Hematopoietic multipotent progenitor cell treated with erythropoietin and hydrocortisone succinate and interleukin-3 and kit ligand, for 17 days (in vitro differentiated cells): ENCODE measurements at places on chromosomes 16 and 17.

DNA sequence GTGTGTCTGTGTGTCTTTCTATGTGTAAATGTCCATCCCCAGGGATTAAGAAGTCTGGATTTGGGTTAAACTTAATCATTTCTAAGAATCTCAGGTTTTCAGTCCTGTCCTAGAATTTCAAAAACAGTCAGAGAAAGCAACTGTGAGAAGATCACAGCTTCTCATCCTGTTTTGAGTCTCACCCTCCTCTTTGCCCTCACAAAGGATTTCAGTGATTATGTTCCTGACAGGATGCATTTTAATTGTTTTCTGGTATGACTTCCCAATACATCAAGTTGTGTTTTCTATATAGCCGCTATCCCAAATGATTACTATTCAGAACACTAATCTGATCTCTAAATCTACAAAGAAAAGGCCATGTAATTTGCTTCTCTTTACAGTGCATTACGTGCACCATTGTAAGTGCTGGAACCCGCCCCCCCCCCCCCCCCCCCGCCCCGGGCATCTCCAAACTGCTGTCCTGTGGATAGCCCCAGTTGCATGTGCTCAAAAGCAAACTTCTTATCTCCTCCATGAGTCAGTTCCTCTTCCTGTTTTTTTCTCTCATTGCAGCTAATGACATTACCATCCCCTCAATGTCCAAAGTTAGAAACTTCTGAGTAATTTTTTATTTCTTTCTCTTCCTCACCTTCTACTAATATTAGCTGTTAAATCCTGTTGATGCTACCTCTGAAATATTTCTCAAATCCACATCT is 73.9 kb downstream of the CDH13 start:
- no peak for DNase-seq

- no peak for DNase-seq
Measured at GRCh38 chr17:20173091-20173490, 163.9 kb downstream of the SPECC1 start.

GRCh38 chr17:14203388-14203787 is 33.3 kb downstream of the CDRT15 start:
- peak; percentile 21 for DNase-seq

DNA sequence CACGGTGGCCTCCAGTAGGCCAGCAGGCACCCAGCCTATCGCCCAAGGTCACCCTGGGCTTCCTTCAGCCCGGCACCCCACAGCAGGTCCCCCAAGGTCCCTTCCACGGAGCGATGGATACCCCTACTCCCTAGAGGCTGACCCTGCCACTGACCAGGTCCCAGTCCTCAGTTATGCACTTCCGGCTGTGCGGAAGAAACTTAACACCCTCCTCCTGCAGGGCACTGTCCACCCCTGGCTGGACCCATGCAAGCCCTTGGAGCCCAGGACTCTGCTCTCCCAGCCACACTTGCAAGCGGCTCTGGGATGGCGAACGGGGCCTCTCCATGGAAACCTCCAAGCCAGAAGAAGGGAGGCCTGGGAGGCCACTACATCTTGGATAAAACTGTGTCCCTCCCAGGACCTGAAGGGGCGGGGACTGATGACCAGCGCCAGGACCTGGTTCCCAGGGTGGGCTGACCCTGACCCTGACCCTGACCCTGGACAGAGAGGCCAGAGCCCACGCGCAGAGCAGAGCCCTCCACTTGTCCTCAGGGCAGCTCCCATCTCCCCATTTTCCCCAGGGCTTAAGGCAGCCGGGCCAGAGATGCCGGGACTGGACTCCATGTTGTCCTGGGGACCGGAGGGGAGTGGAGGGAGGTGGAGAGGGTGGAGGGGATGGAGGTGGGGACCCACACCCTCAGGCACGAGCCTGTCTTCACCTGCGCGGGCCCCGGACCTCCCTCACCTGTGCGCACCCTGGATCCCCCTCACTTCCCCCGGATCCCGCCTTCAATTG is 734 bp downstream of the CEP131 start:
- no peak for DNase-seq

GRCh38 chr17:45573924-45574770 is 83.6 kb upstream of the PLEKHM1 start:
- DNase-seq: peak; percentile 4

- DNase-seq: no peak
Measured at GRCh38 chr16:58301052-58301451, 6.2 kb upstream of the PRSS54 start.

DNA sequence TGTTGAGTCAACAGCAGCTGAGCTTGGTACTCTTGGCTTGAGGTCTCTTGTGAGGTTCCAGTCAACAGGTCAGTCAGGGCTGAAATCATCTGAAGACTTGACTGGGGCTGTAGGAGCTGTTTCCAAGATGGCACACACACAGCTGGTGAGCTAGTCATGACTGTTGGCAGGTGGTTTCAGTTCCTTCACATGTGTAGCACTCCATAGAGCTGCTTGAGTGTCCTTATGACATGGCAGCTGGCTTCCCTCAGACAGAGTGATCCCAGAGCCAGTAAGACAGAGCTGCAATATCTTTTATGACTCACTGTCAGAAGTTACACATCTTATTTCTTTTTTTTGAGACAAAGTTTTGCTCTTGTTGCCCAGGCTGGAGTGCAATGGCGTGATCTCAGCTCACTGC is 19.5 kb upstream of the GAS7 start:
- no peak for DNase-seq

- no peak for DNase-seq
Measured at GRCh38 chr17:49001671-49002070, 4.5 kb downstream of the IGF2BP1 start.

DNA sequence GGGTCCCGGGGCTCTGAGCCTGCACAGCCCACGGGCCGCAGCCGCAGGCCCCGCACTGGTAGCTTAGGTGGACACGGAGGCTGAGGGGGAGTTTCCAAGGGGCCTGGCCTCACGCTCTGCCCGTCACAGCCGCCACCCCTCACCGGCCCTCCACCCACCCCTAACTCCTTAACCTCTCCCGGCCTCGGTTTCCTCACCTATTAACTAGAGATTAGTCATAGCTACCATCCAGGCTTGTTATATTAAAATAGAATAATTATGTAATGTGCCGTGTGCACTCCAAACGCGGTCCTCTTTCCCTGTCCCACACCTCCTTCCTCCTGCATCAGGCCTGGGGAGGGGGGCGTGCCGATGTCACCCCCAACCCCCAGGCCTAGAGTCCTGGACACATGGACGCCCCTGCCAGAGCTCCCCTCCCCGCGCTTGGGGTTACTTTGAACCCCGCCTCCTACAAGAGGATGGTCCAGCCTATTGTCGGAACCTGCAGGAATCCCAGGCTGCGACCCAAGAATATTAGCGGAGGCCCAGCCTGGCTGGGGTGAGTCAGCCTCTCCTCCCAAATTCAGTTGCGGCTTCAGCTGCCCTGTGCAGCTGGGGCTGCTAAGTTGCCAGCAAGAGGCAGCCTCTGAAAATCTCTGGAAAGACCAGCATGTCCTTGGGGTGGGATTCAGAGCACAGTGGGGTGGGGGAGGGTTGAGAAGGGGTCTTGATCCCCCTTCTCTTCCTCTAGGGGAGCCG is 17.3 kb downstream of the SOCS3 start:
- no peak for DNase-seq

GRCh38 chr17:80763293-80763867 is 218.7 kb downstream of the RPTOR start:
- no peak for DNase-seq

GRCh38 chr17:10776381-10776780 is 27.5 kb downstream of the TMEM238L start:
- DNase-seq: no peak

DNA sequence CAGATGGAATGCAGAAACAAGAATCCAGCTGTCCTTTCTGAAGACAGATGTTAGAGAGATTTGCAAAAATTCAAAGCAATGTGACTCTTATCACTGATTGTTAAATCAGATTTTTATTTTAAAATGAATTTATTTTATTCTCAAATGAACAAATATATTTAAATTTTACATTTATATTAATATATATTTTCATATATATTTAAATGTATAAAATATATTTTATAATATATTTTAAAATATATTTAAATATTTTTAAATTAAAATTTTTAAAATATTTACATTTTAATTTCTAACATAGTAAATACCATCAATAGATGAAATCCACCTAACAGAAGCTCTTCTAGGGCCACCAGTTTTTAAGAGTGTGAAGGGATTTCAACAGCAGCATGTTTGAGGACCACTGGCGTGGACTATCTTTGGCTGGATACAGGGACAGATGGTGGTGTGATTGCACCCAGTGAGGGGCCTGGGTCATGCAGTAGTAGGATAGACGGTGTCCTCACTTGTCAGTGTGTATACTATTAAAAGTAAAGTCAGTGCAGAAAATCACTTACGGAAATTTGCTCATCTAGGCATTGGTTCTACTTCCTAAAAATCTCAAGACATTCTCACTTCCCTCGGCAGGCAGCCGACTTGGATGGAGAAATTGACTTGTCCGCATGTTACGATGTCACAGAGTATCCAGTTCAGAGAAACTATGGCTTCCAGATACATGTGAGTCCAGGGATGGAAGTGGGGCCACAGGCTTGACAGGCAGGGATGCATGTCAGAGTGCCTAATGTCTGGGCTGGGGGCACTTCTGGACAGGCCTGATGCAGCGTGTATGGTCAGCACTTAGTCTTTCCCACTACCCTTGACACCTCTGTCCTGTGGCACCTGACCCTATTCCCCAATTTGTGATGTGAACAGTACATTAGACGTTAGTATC is 56.3 kb downstream of the PLD6 start:
- DNase-seq: no peak

DNA sequence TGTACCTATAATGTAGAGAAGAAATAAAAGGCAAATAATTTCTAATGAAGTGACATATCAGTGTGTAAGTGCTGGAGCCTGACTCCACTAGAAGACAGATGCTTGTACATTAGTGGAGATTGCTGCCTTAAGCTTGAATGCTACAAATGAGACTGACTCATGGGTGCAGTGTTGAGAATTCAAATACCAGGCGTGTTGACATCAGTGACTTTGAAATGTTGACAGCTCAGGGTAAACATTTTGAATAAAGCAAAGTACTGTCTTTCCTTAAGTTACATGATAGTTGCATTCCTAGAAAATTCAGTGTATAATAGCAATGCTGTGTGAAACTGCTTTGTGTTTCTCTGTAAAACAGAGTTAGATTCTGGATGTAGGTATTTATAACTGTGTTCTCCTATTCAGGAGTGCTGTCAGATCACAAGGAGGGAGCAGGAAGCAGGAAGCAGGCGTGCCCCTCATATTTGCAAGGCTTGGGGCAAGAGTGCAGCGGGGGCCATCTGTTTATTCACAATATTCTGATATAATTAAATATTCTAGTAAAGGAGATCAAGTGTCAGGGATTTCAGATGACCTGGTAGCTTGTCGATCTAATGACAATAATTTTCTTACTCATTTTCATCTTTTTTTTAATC is 119.0 kb downstream of the SPECC1 start:
- DNase-seq: no peak

GRCh38 chr16:24973809-24974461 is 41.2 kb downstream of the ARHGAP17 start:
- no peak for DNase-seq

GRCh38 chr16:55810451-55810961 is 22.4 kb downstream of the CES1 start:
- peak; percentile 3 for DNase-seq

GRCh38 chr17:79355165-79355564 is 255.7 kb downstream of the RBFOX3 start:
- DNase-seq: no peak

GRCh38 chr17:56152874-56153602 is at the start of gene ANKFN1:
Gene ANKFN1, plus strand, starts transcription at chr17:56153475. Its CDS starts 59,193 bp downstream, at chr17:56212668.
- DNase-seq: no peak

- no peak for DNase-seq
Measured at GRCh38 chr16:48225456-48225855, 18.6 kb upstream of the LONP2 start.

DNA sequence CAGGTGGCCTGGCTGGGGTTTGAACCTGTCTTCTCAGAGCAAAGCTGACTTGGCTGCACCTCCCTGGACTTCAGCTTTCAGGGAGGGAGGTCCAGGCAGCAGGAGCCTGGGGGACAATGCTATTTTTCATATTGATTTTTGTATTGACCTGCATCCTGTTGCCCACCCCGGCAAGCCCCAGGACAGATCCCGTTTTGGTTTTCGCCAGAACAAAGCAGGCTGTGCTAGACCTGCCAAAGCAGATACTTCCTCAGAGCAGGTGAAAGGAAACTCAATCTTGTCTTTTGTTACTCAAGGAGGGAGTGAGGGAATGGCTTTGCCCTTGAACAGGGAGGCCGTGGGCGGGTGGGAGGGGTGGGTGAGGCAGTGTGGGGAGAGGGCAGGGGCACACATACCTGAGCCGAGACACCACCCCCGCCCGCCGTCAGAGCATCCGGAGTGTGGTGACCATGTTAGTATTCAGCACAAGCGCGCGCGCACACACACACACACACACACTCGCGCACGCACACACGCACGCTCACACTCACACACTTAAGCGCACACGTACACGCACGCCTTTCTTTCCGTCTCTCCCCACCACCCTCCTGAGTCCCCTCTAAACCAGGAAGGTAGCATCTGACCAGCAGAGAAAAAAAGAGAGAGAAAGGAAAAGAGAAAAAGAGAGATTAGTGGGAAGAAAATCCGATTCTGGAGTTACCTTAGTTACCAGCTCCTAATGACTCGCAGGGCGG is 59.5 kb downstream of the RAI1 start:
- DNase-seq: no peak

DNA sequence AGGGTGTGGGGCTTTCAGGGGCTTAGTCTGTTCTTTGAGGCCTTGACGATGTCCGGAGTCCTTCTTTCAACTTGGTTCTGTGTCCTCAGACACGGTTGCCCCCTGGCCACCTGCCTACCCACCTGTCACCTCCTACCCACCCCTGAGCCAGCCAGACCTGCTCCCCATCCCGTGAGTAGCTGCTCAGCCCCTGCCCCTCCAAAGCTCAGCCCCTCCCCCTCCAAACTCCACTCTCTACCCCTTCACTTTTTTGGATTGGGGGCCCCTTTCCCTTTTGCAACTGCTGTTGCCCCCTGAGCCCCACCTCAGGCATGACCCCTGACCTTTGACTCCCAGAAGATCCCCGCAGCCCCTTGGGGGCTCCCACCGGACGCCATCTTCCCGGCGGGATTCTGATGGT is 1.2 kb downstream of the LAT start:
- DNase-seq: no peak

- peak; percentile 13 for DNase-seq
Measured at GRCh38 chr17:74873874-74874614, 1.2 kb upstream of the FDXR start.
